CD14-positive monocyte (primary cell): ENCODE measurements at places on chromosomes 2 and 18.

DNA sequence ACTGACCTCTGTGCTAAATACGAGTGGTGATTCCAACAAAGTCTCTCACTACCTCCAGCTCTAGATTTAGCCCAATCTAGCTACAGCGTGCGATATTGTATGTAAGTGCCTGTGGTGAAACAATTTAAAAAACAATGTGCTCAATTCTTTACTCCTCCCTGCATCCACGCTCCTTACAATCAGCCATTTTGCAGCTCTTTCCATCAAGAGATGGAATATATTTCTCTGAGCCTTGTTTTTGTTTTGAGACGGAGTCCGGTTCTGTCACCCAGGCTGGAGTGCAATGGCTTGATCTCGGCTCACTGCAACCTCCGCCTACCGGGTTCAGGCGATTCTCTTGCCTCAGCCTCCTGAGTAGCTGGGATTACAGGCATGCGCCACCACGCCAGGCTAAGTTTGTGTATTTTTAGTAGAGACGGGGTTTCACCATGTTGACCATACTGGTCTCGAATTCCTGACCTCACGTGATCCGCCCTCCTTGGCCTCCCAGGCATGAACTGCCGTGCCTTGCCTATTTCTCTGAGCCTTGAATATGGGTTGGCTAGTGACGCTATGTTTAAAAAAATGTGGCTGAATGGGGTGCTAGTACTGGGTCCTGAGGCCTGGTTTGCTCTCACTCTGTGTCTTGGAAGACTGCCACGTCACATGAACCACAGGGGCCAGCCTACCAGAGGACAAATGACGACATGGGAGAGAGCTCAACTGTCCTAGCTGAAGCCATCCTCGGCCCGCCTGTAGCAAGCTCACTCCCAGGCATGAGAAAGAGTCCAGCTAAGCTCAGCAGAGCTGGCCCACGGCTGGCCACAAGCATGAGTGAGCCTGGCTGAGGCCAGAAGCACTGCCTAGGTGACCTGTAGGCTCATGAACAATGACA is 14.8 kb downstream of the WDFY1 start:
- DNase-seq = peak; percentile 81

- DNase-seq = no peak
Observed at GRCh38 chr2:42768706-42769256, 4.8 kb upstream of the OXER1 start.

DNA sequence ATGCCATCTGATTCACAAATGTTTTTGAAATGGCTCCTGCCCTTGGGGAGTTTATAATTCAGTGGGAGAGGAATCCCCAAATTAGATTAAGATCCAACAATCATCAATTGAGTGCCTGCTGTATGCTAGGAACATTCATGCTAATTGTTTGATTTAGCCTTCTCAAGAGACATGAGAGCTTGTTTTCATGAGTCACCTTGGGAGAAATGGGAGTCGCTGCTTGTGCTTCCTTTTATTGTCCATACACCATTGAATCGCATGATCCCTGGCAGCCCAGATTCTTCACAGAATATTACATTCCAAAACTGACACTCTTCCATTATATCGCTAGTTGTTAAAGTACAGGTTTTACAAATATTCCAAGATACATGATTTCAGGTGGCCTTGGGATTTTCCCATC is 106.0 kb upstream of the MAP3K20 start:
- DNase-seq = peak; percentile 29

GRCh38 chr2:157190151-157190550 is 67.4 kb upstream of the GALNT5 start:
- no peak for DNase-seq

DNA sequence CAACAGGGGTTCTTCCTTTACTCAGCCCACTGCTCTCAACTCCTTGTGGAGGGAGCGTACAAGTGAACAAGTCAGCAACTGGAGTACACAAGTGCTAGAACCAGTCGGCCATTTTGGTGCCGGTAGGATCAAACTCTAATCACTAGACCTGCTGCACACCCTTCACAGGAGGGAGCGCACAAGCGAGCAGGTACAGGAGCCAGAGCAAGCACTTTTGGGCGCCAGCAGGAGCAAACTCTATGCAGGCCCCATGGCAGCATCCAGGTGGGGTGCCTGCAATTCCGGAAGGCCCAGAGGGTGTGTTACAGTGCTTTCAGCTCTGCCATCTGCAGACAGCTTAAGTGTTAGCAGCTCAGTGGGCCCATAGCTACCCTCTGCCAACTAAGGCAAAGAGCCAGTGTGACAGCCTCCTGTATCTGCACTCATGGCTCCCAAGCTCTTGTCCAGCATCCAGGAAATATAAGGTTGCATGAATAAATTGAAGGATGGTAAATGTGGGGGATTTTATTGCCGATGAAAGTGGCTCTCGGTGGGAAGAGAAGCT is 426.1 kb downstream of the DCC start:
- no peak for DNase-seq

DNA sequence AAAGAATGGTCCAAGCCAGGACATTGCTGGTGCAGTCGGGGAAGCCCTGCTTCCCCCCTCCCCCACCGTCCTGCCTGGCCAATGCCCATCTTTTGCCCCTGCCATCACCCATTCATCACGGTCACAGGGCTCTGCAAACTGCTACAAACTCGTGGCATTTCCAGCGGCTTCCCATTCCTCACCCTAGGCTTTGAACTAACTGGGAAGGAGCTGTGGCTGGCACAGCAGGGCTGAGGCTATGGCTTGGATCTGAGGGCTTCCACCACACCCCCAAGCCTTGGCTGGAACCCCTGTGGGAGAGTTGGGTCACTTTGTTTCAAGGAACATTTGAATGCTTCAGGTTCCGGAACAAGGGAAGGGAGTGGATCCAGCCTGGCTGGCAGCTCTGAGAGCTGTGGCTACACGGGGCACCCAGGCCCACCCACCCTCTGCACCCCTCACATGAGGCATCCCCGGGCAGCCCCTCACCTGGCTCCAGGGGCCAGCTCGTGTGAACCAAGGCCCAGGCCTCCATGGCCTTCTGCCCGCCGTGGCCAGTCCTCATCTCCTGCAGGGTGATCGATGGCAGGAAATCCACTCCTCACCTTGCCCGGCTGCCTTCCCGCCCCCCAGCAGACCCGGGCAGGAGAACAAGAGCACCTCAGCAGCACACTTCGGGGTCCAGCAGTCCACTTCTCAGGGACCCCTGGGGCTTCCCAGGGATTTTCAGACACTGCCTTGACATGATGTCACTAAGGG is 58.8 kb upstream of the OTOS start:
- DNase-seq = no peak

GRCh38 chr2:26144031-26144430 is 28.9 kb upstream of the GAREM2 start:
- DNase-seq = no peak

DNA sequence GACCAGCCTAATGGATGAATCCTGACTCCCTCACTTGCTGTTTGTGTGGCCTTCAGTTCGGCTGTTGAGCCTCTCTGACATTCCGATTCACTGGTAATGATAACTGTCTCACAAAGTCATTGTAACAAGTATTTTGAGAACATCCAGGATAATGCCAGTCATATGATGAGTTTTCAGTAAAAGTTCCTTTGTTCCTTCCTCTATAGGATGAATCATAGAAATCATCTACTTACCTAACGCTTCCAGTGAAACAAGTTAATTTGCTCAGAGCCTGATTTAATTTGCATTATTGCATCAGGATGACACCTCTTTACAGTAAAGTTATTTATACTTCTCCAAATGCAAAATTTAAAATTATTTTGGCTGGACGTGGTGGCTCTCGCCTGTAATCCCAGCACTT is 32.0 kb downstream of the RAB31 start:
- DNase-seq = peak; percentile 85

GRCh38 chr2:4420032-4420431 is 716.7 kb downstream of the DCDC2C start:
- no peak for DNase-seq

GRCh38 chr2:168602379-168602778 is 146.3 kb downstream of the CERS6 start:
- DNase-seq = no peak

DNA sequence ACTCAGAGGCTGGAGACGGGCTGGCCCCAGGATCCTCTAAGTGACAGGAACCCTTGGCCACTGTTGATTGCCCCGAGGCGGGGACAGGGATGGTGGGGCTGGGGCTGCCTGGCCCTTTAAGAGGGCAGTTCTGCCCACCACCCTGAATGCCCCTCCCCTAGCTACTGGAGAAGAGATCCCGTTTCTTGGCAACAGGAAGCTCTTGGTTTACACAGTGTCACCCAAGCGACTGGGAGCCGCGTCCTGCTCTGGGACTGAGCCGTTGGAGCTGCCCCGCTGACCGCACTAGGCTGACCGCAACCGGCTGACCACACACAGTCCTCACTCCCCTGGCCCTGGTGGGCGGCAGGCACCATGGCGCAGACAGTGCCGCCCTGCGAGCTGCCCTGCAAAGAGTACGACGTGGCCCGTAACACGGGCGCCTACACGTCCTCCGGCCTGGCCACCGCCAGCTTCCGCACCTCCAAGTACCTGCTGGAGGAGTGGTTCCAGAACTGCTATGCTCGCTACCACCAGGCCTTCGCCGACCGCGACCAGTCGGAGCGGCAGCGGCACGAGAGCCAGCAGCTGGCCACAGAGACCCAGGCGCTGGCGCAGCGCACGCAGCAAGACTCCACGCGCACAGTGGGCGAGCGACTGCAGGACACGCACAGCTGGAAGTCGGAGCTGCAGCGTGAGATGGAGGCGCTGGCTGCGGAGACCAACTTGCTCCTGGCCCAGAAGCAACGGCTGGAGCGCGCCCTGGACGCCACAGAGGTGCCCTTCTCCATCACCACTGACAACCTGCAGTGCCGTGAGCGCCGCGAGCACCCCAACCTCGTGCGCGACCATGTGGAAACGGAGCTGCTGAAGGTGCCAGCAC is at the start of gene TEKT4:
Gene TEKT4 (plus strand): TSS at position 205 of the 862 bp plus-strand sequence. CDS start 150 bp downstream, at position 355.
- no peak for DNase-seq

DNA sequence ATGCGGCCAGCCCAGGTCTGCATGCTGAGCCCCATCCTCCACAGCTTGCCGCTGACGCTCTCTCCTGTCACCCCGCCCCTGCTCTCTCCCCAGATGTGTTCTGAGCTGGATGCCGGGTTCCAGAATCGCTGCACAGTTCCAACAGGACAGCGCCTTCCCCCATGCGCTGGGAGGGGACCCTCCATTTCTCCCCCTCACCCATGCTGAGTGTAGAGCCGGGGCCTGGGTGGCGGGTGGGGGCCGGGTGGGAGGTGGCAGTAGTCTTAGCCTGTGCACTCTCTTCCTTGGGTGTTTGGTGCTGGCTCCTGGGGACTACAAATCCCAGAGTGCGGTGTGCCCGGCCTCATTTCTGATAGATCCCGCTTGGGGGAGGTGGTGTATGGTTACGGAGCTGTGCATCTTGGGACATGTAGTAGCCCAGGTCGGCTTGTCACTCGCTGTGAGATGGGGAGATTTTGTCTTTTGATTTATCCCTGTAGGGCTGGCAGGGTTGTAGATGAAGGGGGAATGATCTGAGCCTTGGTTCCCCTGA is 6.8 kb downstream of the DNAJB2 start:
- DNase-seq = no peak

DNA sequence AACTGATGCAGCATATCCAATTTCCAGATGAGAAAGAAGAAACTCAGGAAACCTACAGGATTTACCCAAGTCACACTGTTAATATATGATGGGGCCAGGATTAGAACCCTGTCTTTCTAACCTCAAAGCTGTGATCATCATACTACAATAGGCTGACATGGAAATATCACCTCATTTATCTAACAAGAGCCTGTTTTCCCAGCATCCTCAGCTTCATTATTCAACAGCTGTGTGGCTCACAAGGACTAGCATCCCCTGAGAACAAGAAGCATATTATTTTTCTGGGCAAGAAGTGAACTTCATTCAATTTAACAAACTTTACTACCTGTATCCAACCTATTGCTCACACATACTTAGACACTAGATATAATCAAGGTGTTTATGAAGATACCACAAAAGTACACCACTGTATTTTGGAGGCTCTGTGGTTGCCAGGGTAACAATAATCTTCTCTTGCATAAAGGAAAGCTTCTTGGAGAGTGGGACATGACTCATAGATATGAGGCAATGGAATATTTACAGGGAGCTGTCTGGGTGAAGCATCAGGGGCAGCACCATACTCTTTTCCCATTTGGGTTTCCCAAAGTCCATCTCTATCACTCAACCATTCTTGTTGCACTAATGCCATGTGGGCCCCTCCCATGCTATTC is 218.2 kb downstream of the RAD51AP2 start:
- no peak for DNase-seq

DNA sequence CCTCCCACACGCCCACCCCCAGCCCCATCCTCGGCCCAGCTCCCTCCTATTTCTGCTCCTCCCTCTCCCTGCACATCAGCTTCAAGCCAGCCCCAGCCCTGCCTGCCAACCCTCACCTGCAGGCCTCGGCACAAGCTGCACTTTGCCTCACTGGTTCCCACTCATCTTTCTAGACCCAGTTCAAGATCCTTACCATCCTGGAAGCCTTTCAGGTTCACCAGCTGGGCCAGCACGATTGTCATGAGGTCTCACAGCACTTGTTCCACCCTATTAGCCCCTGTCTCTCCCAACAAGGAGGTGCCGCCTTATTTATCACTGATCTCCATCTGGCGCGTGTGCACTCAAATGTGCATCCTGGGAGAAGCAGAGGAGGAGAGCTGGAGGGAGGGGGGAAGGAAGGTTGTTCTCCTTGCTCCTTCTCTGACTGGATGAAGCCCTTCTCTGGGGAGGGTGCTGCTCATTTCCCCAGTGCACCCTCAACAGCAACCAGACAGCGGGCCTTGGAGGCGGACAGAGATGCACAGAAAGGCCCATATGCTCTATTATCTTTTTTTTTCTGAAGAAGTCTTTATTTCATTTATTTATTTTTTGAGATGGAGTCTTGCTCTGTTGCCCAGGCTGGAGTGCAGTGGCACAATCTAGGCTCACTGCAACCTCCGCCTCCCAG is 15.5 kb upstream of the BIN1 start:
- no peak for DNase-seq

DNA sequence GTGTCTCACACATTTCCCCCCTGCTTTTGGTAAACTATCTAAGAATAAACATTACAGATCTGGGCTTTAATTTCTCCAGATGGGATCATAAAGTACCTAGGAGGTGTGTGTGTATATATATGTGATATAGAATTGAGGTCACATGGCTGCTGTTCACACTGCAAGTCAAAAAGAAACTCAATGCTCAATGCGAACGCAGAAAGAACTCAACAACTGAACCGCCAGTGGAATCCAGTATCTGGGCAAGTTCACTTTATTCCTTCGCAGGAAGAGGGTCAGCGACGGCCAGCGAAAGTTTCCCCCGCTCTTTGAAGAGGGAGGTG is 17.7 kb downstream of the POU3F3 start:
- no peak for DNase-seq

- no peak for DNase-seq
Observed at GRCh38 chr2:201962774-201963562, 70.7 kb upstream of the FZD7 start.

DNA sequence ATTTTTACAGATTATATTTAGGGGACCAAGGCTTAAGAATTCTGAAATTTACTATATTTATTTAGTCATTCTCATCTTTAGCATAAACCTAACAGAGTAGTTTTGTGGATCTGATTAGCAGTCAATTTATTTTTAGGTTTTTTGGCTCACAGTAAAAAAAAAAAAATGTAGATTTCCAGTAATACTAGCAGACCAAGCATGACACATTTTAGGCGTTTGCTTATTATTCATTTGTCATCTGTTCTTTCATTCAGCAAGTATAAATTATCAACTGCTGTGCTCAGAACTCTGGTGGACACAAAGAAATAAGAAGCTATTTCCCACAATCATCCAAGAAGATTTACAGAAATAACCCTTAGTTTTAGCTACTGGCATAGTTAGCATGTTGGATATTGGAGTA is 20.6 kb downstream of the PDE1A start:
- no peak for DNase-seq

GRCh38 chr2:191912764-191913163 is 65.9 kb upstream of the CAVIN2 start:
- no peak for DNase-seq

- DNase-seq = no peak
Observed at GRCh38 chr2:82062463-82062862, 1757.9 kb upstream of the LRRTM1 start.
